Sigmoid colon (tissue), 7 donors: ENCODE measurements at places on chromosomes 2 and 18. TPM values are rescaled to one million over a fixed set of nuclear protein-coding genes. Genes with fewer than 3 reads are reported as not detected.

Gene MAP3K19
- total RNA-seq = not detected

Gene COL4A3
- 0.68 TPM for total RNA-seq

DNA sequence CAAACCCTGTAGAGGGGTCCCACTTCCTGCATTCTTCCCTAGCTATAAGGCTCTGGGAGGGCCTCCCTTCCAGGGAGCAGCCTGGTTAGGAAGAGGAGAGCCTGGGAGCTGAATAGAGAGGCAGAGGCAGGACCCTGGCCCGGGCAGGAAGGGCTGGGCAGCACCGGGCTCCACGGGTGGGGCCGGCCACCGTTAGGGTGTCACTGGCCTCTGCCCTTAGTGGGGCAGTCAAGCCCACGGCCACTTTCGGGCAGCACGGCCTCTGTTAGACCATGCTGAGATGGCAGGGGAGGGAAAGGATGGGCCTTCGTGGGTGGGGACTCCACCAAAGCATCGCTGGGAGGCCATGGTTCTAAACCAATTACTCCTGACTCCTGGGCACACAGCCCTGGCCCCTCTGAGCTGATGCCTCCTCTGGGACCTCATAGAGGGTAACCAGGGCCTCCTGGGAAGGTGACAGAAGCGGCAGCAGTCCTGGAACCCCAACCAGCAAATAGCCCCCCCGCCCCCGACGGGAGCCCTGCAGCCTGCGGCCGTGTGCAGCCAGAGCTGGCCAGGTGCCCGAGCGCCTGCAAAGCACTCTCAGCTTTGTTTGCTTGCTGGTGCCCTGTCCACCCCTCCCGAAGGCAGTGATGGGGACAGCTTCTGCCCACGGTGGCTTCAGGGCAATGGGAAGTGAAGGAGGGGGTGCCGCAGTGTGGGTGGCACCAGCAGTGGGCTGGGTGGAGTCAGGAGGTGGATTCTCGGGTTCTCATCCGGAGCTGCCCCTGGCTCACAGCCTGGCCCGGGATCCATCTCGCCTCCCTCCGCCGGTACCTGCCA lies 16.3 kb upstream of the HPCAL1 start:
- H3K36me3 ChIP-seq = no peaks in the 10 kb centered on the region
- H3K4me3 ChIP-seq = peak overlapping the region; percentile 2
- DNase-seq = no peak
- peaks cover 22% of the 10 kb centered on the region for H3K4me1 ChIP-seq

DNA sequence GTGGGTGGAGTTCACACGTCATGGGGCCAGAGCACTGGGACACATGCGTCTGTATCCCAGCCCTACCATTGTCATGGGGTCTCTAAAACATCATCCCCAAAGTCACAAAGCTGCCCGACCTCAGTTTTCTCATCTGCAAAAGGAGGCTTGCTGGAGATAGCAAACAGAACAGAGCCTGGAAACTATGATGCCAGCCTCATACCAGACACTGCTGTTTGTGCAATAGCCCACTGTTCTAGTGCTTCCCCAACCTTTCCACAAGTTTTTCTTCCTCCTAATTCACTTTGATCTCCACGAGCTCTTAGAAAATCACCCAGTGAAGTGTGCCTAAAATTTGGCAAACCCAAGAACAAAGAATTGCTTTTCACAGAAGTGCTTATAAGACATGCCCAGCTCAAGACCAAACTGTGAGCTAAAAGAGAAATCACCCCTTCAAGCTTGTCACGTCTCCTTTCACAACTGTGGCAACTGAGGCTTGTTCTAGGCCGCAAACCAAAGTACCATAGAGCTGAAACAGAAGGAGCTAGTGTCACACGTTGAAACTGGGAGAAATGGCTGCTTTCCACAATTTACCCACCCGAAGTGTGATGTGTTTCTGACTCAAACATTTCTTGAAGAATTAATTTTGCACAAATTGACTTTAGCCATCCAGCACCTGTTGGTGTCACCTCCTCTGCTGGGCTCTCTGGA lies 162.7 kb upstream of the ID2 start:
- H3K36me3 ChIP-seq = no peaks in the 10 kb centered on the region
- H3K27ac ChIP-seq = no peak overlapping the region
- H3K4me1 ChIP-seq = no peaks in the 10 kb centered on the region
- H3K27me3 ChIP-seq = no peaks in the 10 kb centered on the region
- H3K4me3 ChIP-seq = no peak overlapping the region
- DNase-seq = no peak

DNA sequence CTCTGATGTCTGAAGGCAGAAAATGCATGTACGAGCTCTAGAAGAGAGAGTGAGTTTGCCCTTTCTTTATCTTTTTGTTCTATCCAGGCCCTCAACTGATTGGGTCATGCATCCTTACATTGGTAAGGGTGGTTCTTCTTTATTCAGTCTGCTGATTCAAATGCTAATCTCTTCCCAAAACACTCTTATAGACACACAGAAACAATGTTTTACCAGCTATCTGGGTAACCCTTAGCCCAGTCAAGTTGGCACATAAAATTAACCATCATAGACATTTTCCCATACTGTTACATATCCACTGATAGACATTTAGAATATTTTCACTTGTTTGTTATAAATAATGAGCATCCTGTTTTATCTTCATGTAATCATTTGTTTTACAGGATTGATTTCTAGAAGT lies 141.2 kb downstream of the TAF4B start:
- no peaks in the 10 kb centered on the region for H3K27me3 ChIP-seq
- no peaks in the 10 kb centered on the region for H3K4me1 ChIP-seq
- H3K36me3 ChIP-seq = no peaks in the 10 kb centered on the region
- no peak for DNase-seq
- no peak overlapping the region for H3K27ac ChIP-seq
- no peak overlapping the region for H3K4me3 ChIP-seq

GRCh38 chr2:203656522-203657287 lies 49.7 kb upstream of the CD28 start:
- DNase-seq = peak; percentile 77
- peak overlapping the region; percentile 46 for H3K27ac ChIP-seq
- no peaks in the 10 kb centered on the region for H3K36me3 ChIP-seq

DNA sequence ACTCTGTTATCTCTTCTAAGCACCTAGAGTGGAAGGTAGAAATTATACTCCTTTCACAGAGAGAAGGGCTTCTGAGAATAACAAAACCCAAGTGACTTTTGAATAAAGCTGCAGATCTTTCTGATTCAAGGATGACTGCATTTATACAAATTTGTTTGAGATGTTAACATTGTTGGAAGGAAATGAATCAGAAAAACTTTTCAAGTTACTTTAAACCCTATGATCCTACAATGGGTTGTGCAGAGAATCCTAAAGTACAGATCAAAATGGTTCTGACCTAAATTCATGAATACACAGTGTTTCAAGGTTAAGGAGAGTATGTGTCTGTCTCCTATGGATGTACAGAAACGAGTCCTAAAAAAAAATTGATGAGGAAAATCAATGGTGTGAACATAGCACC lies 1.8 kb downstream of the RFTN2 start:
- H3K27ac ChIP-seq = no peak overlapping the region
- no peak for DNase-seq
- no peaks in the 10 kb centered on the region for H3K4me1 ChIP-seq
- H3K4me3 ChIP-seq = peak overlapping the region; percentile 11
- no peaks in the 10 kb centered on the region for H3K36me3 ChIP-seq

GRCh38 chr2:28395334-28396061 lies 2.8 kb downstream of the FOSL2 start:
- no peaks in the 10 kb centered on the region for H3K36me3 ChIP-seq
- H3K27me3 ChIP-seq = no peaks in the 10 kb centered on the region
- peak overlapping the region; percentile 96 for H3K4me3 ChIP-seq
- DNase-seq = peak; percentile 91
- no peaks in the 10 kb centered on the region for H3K4me1 ChIP-seq

DNA sequence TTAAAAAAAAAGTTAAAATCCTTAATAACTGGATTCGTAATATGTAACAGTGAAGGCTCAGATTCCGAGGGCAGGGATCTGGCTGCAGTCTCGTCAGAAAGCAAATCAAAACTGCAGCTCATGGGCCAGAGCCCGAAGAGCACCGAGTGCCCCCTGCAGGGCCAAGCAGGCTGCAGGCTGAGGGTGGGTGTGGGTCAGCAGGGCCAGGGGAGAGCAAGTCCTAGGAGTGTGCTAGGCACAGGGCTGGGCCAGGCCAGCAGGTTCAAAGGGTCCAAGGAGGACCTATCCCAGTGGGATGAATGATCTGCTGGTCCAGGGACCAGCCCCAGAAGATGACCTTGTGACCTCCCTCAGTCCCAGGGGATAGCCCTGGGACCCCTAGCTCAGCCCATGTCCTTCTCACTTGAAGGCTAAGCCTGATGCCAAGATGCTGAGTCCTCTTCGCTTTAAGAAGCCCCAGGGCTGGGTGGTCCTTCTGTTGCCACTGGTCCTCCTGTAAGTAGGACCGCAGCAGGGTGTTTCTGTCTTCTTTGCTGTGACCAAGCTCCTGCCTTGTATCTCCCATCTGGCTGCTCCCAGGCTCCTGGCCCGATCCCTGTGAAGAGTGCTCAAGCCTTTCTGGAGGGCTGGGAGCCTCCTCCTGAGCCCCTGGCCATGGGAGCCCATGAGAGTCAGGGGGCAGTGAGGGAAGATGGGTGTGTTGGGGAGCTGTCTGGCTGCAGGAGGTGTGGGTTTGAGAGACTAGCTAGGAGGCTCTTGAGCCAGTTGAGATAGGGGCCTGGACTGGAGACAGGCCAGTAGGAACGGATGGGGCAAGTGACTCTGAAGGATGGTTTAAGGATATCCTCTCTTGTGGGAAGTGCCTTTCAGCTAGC lies 150.7 kb downstream of the DYSF start:
- peaks cover under 1% of the 10 kb centered on the region for H3K36me3 ChIP-seq
- no peak overlapping the region for H3K27ac ChIP-seq
- H3K27me3 ChIP-seq = no peaks in the 10 kb centered on the region

GRCh38 chr2:142188562-142188961 lies 57.7 kb upstream of the LRP1B start:
- H3K27me3 ChIP-seq = no peaks in the 10 kb centered on the region
- no peaks in the 10 kb centered on the region for H3K36me3 ChIP-seq
- no peaks in the 10 kb centered on the region for H3K4me1 ChIP-seq
- no peak overlapping the region for H3K27ac ChIP-seq
- H3K4me3 ChIP-seq = no peak overlapping the region

GRCh38 chr2:127182626-127183458 lies 37.3 kb downstream of the CYP27C1 start:
- H3K4me3 ChIP-seq = no peak overlapping the region
- no peaks in the 10 kb centered on the region for H3K27me3 ChIP-seq
- H3K27ac ChIP-seq = no peak overlapping the region
- peak; percentile 49 for DNase-seq
